EH (cell line): ENCODE measurements at places on chromosomes 13 and 19.

- no peak for DNase-seq
Observed at GRCh38 chr13:56988543-56988942, 152.2 kb upstream of the PRR20A start.

DNA sequence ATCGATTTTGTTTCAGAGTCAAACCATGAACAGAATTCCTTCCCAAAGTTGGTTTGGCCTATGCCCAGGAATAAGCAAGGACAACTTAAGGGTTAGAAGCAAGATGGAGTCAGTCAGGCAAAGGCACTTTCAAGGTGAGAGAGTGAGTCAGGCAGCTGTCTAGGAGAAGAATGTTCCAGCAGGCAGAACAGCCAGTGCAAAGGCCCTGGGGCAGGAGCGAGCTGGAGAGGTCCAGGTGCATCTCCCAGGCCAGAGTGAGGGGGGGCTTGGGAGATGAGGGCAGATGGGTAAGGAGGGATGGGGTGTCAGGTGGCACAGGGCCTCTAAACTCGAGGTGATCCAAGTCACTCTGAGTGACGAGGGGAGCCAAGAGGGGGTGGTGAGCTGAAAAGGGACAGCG is 9.2 kb upstream of the GRWD1 start:
- no peak for DNase-seq

- no peak for DNase-seq
Observed at GRCh38 chr19:46733690-46734292, 12.1 kb upstream of the FKRP start.

DNA sequence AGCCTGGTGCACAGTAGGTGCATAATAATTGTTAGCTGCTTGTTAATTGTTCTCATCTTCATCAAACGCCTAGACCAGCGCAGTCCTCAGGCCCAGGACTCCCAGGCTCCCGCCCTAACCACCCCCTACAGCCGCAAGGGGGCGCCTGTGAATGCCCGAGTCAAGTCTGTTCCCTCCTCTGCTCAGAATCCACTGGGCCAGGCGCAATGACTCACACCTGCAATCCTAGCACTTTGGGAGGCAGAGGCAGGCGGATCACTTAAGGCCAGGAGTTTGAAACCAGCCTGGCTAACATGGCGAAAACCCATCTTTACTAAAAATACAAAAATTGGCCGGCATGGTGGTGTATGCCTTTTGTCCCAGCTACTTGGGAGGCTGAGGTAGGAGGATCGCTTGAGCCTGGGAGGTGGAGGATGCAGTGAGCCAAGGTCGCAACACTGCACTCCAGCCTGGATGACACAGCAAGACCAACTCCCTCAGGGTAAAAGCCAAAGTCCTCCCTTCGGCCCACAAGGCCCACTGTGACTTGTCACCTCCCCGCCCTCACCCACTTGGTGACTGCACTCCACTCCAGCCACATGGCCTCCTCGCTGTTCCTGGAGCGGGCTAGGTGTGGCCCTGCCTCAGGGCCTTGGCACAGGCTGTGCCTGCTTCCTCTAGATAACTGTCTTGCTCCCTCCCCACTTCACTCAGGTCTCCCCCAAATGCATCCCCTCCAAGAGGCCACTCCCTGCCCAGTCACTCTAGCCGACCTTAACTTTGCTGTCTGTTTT is 9.1 kb downstream of the ZNF653 start:
- peak; percentile 87 for DNase-seq

DNA sequence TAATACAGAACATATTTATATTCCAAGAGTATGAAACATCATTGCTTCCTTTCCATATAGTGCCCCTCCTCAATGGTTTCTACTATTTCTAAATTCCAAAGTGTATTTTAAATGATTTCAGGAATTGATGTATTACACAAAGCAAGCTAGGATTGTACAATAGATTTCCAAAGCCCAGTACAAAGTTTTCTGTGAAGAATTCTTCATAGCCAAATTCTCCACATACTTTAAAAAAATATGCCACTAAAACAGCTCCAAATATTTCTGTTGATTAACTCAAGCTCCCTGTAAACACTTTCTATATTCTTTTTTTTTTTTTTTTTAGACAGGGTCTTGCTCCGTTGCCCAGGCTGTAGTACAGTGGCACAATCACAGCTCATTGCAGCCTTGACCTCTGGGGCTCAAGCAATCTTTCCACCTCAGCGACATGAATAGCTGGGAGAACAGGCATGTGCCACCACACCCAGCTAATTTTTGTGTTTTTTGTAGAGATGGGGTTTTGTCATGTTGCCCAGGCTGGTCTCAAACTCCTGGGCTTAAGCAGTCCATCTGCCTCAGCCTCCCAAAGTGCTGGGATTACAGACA is 50.6 kb downstream of the ELF1 start:
- DNase-seq = no peak

DNA sequence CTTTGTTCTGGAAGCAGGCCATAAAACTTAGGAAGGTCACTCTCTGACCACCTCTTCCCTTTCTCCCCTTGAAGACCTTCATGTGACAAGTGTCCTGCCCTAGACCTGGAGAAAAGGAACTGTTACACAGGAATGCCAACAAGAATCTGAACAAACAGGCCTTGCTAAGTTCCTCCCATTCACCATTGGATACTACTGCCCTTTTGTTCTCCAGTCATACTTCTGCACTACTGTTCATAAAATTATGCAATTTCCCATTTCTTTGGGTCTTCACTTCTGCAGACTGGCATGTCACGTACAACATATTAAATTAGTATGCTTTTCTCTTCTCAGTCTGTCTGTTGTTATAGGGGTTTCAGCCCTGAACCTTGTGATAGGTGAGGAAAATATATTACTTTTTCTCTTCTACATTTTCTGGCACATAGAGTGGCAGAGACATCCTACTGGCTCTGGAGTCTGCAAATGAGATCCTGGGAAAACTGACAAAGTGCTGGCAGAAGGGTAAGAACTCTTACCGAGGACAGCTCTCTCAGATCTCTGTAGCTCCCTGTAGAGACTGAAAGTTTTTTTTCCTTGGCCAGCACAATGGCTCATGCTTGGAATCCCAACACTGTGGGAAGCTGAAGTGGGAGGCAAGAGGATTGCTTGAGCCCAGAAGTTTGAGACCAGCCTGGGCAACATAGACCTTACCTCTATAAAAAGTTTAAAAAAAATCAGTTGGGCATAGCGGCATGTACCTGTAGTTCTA is 87.6 kb upstream of the SPRY2 start:
- no peak for DNase-seq

DNA sequence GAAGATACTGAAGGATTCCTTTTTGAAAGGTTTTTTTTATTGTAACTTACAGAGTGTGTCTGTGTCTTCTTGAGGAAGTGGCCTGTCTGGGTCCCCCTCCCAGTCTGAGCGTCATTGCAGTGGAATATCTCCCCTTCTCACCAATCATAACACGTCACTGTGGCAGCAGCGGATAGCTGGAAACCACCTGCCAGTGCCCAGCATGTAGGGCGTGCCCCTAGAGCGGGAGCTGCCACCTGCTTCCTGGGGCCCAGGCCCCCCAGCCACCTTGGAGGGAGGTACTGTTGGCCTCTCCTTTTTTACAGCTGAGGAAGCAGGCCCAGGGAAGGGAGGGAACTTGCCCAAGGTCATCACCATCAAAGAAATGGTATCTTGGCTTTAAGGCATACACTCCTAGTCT is 4.6 kb upstream of the DNM2 start:
- no peak for DNase-seq

DNA sequence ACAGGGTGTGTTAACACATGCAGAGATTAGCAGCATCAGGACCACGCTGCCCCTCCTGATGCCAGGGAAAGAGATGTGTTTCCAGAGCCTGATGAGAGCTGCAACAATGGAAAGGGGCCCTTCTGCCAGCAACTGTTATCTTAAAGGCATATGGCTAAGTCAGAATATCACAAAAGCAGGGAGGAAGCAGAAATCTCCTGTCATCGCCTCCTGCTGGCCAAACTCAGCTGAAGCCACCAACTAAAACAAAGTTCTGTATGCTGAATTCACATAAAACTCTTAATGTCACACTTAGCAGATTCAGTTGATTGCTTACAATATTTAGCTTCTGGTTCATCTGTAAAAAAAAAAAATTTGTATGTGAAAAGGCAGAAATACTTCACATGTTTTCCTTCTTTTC is 178.2 kb downstream of the GPC5 start:
- no peak for DNase-seq

DNA sequence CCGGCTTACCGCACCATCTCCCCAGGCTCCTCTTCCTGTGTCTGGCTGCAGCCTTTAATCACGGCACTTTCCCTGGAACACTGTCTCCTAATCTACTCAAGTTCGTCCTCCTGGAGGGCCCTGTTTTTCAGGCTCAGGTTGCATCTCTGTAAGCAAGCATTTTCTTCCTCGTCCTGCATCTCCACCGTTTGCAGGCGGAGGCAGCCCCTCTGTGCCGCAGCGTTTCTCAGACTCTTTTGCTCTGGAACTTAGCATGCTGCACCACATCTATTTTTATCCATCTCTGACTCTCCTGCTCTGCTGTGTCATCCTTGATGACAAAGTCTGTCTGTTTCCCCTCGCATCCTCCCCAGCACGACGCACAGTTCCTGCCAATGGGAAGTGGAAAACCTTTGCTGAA is 117.5 kb downstream of the ATP8A2 start:
- DNase-seq = peak; percentile 3

DNA sequence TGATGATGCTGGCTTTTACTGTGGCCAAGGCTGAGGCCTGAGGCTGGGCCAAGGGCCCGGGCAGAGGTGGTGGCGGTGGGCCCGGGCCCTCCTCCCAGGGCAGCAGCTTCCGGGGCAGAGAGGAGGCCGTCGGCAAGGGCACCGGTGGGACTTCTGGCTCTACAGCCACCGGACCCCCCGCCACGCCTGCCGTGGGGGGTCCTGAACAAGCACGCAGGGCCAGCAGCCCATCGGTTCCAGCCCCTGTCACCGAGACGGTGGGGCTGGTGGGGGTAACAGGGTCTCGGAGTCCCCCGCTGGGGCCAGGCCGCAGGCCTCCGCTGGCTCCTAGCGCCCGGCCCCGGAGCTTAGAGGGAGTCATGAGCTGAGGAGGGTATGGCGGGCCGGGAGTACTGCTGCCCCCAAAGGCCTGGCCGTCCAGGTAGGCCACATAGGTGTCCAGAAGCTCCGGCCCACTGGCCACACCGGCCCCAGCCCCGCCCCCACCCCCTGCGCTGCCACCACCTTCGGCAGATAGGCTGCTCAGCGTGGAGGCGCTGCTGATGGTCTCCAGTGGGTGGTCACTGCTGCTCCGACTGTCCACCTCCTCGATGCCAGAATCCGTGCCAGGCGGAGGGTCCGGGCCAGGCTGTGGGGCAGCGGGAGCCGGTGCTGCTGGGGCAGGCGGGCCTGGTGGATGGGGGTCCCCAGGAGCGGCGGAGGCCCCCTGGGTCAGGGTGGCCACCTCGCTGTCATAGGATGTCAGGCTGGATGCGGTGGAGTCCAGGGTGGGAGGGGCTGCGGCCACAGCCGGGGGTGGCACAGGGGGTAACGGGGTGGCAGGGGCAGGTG is 17.3 kb downstream of the C19orf81 start:
- no peak for DNase-seq

- no peak for DNase-seq
Observed at GRCh38 chr13:38309397-38309796, 40.3 kb upstream of the UFM1 start.

DNA sequence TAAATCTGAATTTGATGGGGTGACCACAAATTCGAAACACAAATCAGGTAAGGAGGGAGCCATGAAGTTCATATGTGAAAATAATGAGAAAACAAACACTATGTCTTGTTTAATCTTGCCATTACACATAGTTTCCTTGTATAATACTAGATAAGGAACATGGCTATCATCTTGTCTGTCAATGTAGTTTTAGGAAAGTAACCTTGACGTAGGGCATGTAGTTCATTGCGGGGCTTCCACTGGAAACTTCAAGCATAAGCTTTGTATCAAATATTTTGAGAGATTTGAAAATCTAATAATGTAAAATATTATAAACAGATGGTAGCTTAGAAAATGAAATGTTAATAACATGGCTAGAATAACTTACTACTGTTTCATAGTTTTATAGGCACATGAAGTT is 8.8 kb downstream of the BIVM start:
- no peak for DNase-seq

DNA sequence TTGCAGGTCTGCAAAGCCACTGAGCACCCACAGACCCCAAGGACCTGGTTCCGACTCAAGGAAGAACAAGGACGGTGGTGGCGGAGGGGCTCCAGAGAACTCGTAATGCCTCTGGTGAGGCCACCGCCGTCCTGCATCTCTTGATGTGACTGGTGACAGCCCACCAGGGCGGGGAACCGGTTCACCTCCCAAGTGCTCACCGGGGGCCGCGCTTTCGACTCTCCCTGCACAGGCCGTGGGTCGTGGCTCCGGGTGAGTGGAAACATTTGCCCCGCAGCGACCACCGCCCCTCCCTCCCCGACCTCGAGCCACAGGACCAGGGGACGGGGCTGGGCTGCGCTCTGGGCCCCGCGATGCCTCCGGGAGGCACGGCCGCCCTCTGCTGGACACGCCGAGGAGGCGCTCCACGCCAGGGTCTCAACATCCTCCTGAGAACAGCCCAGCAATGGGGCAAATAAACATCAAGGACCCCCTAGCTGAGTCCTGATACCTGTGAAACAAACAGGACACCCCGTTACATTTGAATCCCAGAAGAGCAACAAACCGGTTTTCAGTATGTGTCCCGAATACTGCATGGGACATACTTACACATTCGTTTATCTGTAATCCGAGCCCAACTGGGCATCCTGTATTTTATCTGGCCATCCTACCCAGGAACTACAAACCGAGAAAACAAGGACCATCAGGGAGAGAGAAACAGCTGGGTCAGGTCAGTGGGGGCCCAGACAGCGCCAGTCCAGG is 3.9 kb upstream of the PLPP2 start:
- peak; percentile 41 for DNase-seq

DNA sequence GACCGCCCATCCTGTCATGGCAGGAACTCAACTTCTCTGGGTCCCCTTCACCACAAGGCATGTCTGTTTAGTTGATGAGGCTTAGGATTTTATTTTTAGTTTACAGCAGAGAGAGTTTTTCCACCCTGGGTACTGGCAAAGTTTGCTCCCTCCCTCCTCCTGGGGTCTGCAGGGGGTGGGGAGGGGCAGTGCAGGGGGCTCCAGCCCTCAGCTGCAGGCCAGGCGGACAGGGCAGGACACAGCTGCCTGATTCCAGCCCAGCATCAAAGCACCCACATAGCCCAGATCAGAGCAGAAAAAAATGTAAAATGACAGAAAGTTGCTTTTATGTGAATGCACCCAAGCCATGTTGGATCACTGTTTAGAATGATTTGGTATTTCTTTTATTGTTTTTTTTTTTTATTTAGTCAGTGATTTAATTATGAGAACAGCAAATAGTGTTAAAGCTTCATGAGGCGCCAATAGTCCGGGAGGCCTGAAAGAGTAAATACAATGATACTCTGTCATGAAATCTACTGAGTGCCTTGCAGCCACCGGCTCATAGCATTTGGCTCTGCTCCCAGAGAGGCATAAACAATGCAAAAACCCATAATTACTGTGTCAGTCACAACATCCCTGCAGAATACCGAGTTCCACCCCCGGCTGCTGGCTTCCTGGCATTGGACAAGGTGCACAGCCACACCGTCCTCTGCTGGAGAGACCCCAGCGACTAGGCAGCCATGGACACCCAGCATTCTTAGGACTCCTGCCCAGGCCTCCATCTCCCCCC is 923.5 kb downstream of the UQCRFS1 start:
- peak; percentile 0 for DNase-seq

GRCh38 chr19:28884786-28885476 is 328.0 kb downstream of the UQCRFS1 start:
- DNase-seq = no peak
